Stimulated activated CD4-positive, alpha-beta T cell treated with anti-CD3 and anti-CD28 coated beads, Interleukin-12 subunit alpha, Interleukin-12 subunit beta, amount 100 ng/mL, for 24 hours (primary cell): ENCODE measurements at places on chromosomes 3 and 15.
A peak's percentile ranks its signal among the peaks of the same experiment; 100 is the strongest.

DNA sequence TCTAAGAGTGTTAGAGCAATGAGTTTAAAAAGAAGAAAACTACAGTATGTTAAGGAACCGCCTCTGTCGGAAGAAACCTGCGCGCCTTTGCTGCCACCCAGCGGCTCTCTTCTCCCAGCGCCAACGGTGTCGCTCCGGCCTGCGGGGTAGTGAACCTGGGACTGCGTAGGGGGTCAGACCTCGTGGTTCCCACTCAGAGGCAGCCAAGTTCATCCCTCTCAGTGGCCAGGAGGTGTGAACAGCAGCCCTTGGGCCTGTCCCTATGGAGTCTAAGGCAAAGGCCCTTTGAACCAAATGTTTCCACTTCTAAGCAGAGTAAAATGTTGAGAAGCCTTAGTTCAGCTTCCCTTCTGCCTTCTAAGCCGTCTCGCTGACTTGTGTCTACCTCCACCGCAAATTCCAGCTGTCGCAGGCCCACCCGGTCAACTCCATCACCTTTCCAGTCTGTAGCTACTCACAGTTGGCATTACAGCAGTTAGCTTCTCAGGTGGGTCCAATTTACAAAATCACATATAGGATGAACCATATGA is 980 bp upstream of the RAB27A start:
- peak; percentile 72 for DNase-seq

DNA sequence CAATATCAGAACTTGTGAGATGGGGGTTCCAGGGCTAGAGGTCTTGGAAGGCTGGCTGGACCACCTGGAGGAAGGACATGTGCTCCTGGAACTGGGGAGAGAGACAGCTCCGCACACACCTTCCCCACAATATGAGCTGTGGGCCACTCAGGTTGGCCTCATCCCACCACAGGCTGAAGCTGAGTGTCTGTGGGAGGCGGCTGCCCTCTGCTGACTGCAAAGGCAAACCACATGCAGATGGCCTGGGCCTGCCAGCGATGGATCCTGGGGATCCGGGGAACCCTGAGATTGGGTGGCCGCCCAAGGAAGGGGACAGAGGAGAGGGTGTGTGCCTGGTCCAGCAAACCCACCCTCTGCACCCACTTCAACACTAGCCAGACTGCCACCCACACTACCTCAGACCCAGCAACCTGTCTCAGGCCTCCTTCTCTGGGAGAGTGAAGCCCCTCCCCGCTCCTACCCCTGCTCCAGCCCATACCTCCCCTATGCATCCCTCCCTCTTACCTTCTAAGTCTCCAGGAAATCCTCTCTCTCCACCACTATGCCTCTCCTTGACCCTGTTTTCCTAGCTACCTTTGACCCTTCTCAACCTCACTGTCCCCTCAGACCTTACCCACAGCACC is 44.8 kb downstream of the CYP11A1 start:
- DNase-seq, result peak; percentile 50

DNA sequence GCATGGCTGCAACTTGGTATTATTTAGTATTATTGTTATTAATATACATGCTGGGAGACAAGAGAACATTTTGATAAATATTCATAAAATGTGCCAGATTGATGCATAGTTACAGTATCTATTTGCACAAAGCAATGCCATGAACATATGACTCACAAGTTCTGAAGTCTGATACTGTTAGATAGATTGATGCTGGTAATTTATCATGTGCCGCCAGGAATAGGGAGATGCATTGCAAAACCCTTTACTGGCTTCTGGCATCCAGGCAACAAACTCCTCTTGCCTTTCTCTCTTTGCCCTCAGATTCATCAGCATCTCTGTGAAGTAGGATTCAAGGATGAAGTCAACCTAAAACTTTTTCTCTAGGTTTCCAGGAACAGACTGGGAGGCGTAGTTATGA is 41.0 kb upstream of the SLC25A26 start:
- DNase-seq, result no peak

GRCh38 chr15:69756440-69756839 is 303.8 kb downstream of the RPLP1 start:
- no peak for DNase-seq

GRCh38 chr15:60913900-60914299 is 315.2 kb downstream of the RORA start:
- DNase-seq, result no peak

GRCh38 chr15:40536501-40536900 is 28.3 kb downstream of the CCDC32 start:
- DNase-seq, result no peak

DNA sequence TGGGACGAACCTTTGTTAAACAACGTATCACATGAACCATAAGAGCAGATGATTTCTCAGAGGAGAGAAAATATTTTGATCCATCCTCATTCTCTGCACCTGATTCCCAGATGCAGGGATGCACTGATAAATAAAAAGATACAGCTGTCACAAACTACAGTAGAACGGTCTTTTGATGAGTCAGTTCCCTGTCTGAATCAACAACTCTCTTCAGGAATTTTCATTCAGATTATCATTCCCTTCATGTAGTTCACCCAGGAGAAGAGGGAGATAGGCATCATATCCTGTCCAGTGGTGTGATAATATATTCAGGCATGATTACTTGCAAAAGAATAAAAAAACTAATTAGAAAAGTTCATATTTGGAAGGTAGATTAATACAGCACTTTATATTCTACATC is 521.5 kb downstream of the PYDC2 start:
- DNase-seq, result no peak

DNA sequence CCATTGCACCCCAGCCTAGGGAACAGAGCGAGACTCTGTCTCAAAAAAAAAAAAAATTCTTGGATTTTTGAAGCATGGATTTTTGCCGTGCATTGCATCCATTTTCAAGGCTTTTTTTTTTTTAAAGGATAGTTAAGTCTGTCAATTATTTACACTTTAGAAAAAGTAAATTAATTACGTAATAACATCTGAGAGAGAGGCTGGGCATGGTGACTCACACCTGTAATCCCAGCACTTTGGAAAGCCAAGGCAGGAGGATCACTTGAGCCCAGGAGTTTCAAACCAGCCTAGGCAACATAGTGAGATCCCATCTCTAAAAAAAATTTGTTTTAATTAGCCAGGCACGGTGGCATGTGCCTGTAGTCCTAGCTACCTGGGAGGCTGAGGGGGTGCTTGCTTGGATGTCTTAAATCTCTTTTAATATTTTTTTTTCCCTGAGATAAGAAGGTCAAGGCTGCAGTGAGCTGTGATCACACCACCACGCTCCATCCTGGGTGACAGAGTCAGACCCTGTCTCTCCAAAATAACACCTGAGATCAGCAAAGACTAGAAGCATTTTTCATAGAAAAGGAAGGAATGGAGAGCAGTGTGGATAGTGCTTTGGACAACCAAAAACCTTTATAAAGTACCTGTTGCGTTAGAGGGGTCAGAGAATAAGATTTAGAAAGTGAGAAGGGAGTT is 6.8 kb upstream of the SENP7 start:
- no peak for DNase-seq

GRCh38 chr3:135076341-135076740 is 281.3 kb downstream of the EPHB1 start:
- DNase-seq, result no peak

- no peak for DNase-seq
Measured at GRCh38 chr3:65313666-65314065, 625.9 kb upstream of the ADAMTS9 start.

DNA sequence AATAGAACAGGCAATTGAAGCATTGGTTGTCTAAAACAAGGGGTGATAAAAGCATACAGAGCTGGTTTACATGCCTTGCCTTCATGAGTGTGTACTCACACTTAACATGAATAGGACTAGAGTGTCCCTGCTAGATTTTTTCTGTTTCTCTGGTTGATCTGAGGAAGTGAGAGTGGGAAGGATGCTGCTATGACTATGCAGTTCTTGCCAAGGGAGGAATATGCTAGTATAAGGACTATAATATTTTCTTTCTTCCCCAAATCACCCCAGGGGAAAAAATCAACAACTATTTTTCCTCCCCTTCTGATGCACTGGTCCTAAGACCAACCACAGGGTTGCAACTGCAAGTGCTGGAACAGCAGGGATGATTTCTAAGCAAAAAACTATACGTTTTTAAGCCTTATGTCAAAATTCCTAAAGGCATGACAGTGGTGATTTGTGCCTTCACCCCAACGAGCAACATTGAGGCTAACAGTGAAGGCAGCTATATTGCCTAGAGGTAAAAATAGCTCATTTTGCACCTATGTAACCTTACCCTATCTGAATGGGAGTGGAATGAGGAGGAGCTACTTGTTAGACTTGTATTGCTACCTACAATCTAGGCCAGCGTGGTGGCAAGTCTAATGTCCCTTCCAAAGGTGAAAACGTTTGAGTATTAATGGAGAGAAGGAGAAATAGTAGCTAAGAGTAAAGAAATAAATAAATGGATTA is 33.5 kb upstream of the USP8 start:
- DNase-seq, result no peak

DNA sequence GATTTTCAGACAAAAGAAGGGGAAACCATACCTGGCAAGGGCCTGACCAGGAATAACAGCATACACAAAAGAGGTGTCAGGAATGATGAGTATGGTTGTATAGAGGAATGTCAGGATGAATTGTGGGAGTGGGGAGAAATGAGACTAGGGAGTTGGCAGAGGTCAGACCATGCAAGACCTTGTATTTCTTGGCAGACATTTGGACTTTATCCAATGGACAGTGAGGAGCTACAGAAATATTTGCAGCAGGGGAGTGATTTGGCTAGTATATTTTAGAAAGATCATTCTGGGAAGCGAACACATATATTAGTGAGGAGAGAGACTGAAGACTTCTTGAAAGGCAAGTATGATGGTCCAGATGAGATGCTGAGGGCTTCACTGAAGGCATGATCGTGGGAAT is 25.4 kb upstream of the ALPK3 start:
- DNase-seq, result no peak

DNA sequence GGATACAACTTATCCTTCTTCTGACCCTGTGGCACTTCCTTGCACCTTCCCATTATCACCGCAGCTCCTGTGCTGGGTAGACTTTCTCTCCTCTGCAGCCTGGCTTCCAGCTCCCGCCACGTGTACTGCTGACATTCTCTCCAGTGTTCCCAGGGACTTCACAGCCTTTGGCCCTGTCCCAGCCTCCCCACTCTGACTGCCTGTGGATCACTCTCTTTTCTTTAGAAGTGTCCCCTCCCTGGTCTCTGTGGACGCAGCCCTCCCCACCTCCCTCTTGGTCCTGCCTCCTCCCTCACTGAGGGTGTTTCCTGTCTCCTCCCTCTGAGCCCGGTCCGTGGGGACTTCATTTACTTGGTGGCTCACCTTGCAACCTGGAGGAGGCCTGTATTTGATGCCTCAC is 17.4 kb downstream of the PDIA5 start:
- DNase-seq, result no peak

DNA sequence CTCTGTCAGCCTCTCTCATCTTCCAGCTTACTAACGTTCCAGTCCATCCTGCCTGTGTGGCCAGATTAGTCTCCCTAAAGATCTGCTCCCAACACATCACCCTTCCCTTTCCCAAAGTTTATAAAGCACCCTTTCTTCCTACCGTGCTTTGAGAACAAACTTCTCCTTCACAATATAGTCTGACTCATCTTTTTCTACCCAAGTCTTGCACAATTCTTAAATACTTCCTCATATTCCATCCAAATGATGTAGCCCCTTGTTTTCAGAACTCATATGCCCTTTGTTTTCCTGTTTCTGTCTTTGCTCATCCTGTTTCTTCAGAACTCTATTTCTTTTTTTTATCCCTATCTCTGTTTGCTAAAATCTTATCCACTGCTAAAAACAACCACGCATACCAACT is 326.8 kb downstream of the MFSD1 start:
- DNase-seq, result no peak

- no peak for DNase-seq
Measured at GRCh38 chr3:185995352-185995751, 57.5 kb upstream of the TRA2B start.

DNA sequence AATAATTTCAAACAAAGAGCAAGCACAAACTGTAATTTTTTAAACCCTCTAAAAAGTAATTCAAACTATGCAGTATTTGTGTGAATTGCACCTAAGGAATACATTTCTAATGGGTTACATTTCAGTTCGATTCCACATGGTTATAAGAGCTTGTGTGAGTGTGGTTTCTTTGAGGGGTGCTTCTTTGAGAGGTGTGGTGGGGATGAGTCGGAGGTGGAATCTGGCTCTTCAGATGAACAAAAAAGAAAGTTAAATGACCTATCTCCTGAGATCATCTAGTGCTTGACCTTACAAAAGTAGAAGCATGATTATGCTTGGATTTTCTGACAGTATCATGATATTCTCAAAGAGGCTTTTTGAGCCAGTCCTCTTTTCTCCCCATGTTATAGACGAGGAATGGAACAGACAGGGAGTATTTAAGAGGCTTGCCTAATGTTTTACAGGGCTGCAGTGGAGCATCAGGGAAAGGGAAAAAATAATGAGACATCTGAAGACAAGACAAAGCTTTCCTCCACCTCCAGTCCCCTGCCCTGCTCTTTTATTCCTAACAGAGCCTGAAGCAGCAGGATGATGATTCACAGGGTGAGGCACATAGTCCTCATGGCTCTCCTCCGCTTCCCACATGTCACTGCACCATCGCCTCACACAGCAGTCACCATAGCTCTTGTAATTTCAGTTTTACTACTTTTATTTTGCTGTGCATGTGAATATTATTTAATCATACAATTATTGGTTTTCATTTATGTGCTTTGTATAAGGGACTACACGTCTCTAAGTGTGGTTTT is 82.0 kb downstream of the LYSMD4 start:
- no peak for DNase-seq

- DNase-seq, result no peak
Measured at GRCh38 chr3:73813291-73813690, 188.6 kb upstream of the PDZRN3 start.

GRCh38 chr15:77173487-77173886 is 102.6 kb upstream of the TSPAN3 start:
- no peak for DNase-seq

- no peak for DNase-seq
Measured at GRCh38 chr3:110752307-110752706, 319.3 kb upstream of the NECTIN3 start.

GRCh38 chr15:47184003-47184907 is 533.0 kb upstream of the SEMA6D start:
- DNase-seq, result no peak

DNA sequence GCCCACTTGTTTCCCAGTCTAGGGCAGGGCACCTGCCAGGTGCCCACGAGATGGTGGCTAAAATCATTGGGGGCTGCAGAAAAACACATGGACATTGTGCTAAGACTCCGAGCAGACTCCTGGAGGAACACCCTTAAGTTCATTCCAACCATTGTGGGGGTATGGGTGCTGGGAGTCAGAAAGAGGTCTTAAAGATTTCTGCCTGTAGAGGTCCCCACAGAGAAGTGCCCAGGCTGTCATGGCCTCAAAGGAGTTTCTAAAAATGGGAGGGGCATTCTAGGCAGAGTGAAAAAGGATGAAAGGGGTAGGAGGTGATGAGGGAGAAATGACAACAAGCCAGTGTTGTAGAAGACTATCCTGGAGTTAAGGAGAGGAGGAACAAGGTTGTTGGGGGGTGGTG is 17.1 kb downstream of the RBP1 start:
- DNase-seq, result no peak

DNA sequence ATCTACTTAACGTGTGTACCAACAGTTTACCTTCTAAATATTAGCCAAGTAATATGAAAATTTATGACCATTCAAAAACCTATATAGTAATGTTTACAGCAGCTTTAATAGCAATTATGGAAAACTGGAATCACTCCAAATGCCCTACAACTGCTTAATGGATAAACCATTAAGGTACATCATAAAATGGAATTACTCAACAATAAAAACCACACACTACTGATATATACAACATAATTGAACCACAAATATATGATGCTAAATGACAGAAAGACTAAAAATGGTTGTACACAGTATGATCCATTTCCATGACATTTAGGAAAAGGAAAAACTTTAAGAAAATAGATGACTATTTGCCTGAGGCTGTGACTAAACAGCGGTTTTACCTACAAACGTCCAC is 467.1 kb upstream of the EPHA6 start:
- no peak for DNase-seq
